ENCODE measurements at places on chromosomes 7 and 10. TPM values are rescaled to one million over a fixed set of nuclear protein-coding genes. Genes with fewer than 3 reads are reported as not detected.

- DNase-seq, result no peak
- H3K4me3 ChIP-seq, result no peak overlapping the region
- no peaks in the 10 kb centered on the region for H3K36me3 ChIP-seq
- H3K27me3 ChIP-seq, result no peaks in the 10 kb centered on the region
- no peaks in the 10 kb centered on the region for H3K4me1 ChIP-seq
These were observed 375 bp downstream of the HKDC1 start for GRCh38 chr10:69220507-69220906.

Gene GNA12
- 87.7 TPM for total RNA-seq

GRCh38 chr10:32905466-32905865 is 52.6 kb downstream of the ITGB1 start:
- 0 out of 2 replicates have a peak, but pooled peaks cover 4% of the 10 kb centered on the region for H3K4me1 ChIP-seq
- H3K4me3 ChIP-seq, result no peak overlapping the region
- H3K36me3 ChIP-seq, result peaks cover 40% of the 10 kb centered on the region
- no peak overlapping the region for H3K27ac ChIP-seq

GRCh38 chr10:52359441-52359840 is 45.4 kb downstream of the DKK1 start:
- no peaks in the 10 kb centered on the region for H3K36me3 ChIP-seq
- no peak overlapping the region for H3K4me3 ChIP-seq
- no peak overlapping the region for H3K27ac ChIP-seq
- no peaks in the 10 kb centered on the region for H3K4me1 ChIP-seq
- no peak for DNase-seq

GRCh38 chr10:6487920-6488319 is 92.2 kb downstream of the PRKCQ start:
- H3K4me3 ChIP-seq, result no peak overlapping the region
- no peaks in the 10 kb centered on the region for H3K4me1 ChIP-seq
- no peak for DNase-seq
- H3K36me3 ChIP-seq, result peaks cover 25% of the 10 kb centered on the region
- H3K27me3 ChIP-seq, result no peaks in the 10 kb centered on the region
- H3K27ac ChIP-seq, result no peak overlapping the region

Gene LBX1
- not detected for total RNA-seq

- no peak for DNase-seq
- H3K27me3 ChIP-seq, result no peaks in the 10 kb centered on the region
- no peak overlapping the region for H3K27ac ChIP-seq
- H3K36me3 ChIP-seq, result peaks cover 8% of the 10 kb centered on the region
- no peak overlapping the region for H3K4me3 ChIP-seq
- H3K4me1 ChIP-seq, result no peaks in the 10 kb centered on the region
These were observed 16.3 kb downstream of the LIPA start for GRCh38 chr10:89235073-89235798.

DNA sequence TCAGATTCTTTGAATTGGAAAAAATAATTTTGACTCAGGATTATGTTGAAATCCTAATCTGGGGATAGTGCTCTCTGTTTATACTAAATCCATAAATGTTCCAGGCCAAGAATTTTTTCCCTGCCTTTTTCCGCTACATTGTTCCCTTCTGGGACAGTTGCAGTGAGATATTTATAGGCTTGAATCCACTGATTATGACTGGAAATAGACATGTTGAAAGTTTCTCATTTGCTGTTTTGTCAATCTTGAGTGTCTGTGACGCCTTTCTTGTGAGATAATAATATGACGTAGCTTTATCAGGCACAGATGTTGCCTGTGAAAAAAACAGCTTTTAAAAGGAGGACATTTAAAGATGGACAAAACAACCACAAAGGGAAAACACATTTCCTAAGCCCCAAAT is 155.9 kb downstream of the ARID5B start:
- no peak overlapping the region for H3K4me3 ChIP-seq
- H3K4me1 ChIP-seq, result peaks cover 4% of the 10 kb centered on the region
- H3K27me3 ChIP-seq, result no peaks in the 10 kb centered on the region
- H3K36me3 ChIP-seq, result no peaks in the 10 kb centered on the region

- peak; percentile 78 for DNase-seq
- H3K27ac ChIP-seq, result no peak overlapping the region
- H3K4me1 ChIP-seq, result no peaks in the 10 kb centered on the region
- no peak overlapping the region for H3K4me3 ChIP-seq
These were observed 90.7 kb upstream of the C1QL3 start for GRCh38 chr10:16612115-16612980.

DNA sequence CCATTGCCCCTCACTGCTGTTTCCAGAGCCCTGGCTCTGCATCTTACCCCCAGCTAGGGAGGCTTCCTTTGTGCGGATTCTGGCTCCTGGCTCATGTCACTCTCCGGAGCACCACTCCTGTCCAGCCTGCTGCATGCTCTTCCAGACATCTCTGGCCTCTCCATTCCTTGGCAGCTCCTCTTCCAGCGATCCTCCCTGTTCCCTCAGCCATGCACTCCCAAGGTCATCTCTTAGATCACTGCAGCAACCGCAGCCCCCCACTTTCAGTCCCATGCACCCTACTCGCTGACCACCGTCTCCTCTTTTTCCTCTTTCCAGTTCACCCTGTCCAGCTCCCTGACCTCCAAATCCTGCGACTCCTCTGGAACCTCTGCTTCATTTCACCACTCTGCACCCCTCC is 6.9 kb upstream of the SMARCD3 start:
- no peak for DNase-seq
- peaks cover 34% of the 10 kb centered on the region for H3K27me3 ChIP-seq
- no peak overlapping the region for H3K4me3 ChIP-seq
- peaks cover 19% of the 10 kb centered on the region for H3K4me1 ChIP-seq
- H3K36me3 ChIP-seq, result no peaks in the 10 kb centered on the region

- no peak overlapping the region for H3K27ac ChIP-seq
- no peak overlapping the region for H3K4me3 ChIP-seq
- no peaks in the 10 kb centered on the region for H3K4me1 ChIP-seq
- H3K36me3 ChIP-seq, result no peaks in the 10 kb centered on the region
These were observed 70.9 kb upstream of the MGMT start for GRCh38 chr10:129396021-129396722.

DNA sequence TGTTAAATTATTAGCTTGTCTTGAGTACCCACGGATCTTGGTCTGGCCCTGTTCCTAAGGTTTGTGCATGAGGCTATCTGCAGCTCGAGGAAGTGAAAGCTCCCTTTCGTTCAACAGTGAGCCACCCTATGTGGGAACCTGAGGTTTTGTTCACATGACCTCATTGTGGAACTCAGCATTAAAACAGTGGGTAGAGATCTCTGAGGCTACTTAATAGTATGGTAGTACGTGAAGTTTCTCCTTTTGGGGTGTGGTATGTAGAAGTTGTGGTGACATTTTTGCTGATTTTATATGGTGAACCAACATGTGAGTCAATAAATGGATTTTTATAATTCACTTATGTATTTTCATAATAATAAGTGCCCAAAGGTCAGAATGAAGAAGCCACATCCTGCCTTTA is 252.7 kb upstream of the FERD3L start:
- no peaks in the 10 kb centered on the region for H3K27me3 ChIP-seq
- no peak overlapping the region for H3K4me3 ChIP-seq
- no peaks in the 10 kb centered on the region for H3K4me1 ChIP-seq

DNA sequence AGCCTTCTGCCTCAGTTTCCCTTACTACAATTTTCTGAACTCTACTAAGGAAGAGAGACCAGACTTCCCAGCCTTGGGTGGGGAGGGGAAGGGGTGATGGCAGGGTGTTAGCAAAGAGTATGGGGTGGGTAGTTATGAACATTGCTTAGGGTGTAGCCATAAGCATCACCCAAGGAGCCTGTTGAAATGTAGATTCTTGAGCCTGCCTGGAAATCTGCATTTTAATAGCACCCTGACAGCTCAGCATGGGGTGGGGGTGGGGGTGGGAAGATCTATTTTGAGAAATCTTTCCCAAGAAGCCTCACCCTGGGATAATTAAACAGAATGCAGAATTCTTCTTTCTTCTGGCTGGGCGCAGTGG is 164.8 kb downstream of the NRF1 start:
- DNase-seq, result peak; percentile 73
- peak overlapping the region; percentile 94 for H3K27ac ChIP-seq
- peaks cover 32% of the 10 kb centered on the region for H3K27me3 ChIP-seq
- H3K36me3 ChIP-seq, result no peaks in the 10 kb centered on the region
- H3K4me1 ChIP-seq, result peaks cover 66% of the 10 kb centered on the region

Data from GM23338 (cell line).